ENCODE measurements at places on chromosomes 2 and 18. TPM values are rescaled to one million over a fixed set of nuclear protein-coding genes. Genes with fewer than 3 reads are reported as not detected.

Gene KRTCAP3
- total RNA-seq: 50.1 TPM

Gene KCTD1
- total RNA-seq: 14.0 TPM

DNA sequence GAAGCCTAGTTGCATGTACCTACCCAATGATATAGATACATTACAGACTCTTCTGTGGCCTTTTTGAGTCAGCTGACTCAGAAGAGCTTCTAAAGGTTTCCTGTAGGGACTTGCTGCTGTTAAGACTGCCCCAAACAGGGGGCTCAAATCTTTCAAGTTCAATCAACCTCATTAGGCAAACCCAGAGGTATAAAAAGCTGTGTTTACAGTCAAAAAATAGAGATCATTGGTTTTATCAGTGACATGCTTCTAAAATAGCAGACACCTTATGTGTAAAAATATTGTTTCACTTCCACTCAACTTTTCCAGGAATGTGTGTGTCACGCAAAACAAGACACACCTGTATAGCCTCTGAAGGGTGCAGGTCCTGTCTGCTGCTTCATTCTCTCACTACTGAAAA lies 624.3 kb upstream of the FANCL start:
- no peak for DNase-seq

DNA sequence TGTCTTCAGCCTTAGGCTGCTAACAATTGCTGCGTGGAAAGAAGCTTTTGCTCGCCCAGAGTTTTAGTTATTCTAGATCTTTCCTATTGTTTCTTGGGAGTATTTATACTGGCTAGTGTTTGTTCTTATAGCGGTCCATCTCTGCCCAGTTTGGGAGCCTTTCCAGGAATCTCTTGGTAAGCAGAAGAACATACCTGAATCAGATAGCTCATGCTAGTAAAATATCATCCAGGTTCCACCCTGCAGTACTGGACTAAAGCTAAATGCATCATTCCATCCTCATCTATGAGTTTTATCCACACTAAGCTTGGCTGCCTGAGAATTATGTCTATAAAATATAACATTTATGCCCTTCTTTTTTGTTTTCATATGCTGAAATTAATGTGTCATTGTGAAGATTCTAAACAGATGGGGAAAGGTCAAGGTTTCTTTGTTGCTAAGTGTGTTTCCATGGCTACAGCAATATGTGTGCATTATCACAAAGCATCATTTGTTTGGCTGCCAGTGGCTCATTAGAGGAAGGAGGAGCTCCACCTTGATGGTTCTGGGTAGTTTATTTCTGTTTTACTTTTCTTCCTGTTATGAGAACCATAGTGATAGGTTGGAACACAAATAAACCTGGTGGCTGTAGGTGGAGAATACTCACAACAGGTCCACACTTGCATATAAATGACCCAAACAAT lies 182.8 kb downstream of the PIK3C3 start:
- DNase-seq: no peak

Gene GKN2
- not detected for total RNA-seq

DNA sequence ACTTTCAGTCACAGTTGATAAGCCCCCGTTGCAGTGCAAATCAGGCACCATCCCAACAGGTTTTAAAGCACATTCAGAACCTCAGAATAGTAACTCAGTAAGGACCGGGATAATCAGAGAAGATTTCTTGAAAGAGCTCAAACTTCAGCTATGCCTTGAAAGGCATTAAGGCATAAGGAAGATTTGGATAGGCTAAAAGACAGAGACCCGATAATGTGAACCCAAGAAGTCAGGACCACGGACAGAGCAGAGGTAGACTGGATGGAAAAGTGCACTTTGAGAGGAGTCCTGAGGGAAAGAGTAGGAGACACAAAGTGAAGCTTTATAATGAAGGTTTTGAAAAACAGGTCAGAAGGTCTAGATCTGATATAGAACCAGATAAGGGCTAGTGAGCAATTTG lies 36.9 kb upstream of the KLF7 start:
- DNase-seq: no peak

DNA sequence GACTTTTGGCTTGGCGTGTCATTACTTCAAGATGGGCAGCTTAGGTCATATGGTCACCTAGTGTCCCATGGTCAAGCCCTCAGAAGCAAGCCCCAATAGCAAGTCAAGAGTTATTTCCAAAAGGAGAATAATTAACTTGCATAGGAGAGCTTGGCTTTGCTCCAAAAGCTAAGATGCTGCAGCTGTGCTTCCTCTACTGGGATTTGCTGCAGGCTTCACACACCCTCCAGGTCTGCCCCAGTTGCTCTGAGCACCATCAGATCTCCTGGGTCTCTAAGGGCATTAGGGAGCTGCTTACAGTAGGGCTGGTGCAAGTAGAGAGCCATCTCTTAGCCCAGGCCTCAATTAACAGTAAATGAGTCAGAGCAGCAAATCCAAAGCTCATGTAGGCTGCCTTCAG lies 46.6 kb downstream of the THUMPD2 start:
- DNase-seq: no peak

DNA sequence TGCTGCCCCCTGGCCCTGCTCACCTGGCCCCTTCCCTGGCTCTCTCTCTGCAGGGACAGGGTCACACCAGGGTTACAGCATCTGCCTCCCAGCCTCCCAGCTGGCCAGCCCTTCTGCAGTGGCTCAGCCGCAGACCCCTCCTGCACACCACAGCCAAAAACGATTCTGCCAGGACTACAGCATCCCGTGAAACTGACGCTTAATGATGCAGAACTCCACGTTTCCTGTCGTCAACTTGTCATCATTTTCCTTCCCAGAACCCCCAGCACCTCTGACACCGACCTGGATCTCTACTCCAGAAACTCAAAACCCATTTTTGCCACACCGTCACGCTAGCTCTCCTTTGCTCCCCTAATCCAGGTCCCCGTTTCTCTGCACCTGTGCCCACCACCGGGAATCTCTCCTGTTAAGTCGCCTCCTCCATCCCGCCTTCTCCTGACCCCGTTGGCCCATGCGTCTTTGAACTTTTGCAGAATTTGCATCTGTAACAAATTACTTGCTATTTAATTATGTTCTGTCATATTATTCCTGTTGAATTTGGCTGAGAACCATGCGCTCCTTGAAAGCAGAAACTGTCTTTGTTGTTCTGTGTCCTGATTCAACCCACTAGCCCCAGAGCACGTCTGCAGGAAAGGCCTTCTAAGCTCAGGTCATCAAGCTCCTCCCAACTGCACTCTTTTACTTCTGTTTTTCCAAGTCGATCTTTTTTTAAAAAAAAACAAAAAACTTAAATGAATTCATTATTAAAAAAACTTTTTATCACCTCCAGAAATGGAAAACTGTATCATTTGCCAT lies 173.2 kb upstream of the COPS8 start:
- DNase-seq: no peak

GRCh38 chr2:40324656-40325055 lies 127.2 kb downstream of the SLC8A1 start:
- DNase-seq: no peak

Gene G6PC2
- not detected for total RNA-seq

GRCh38 chr2:233331536-233331935 lies 22.8 kb upstream of the DGKD start:
- no peak for DNase-seq

DNA sequence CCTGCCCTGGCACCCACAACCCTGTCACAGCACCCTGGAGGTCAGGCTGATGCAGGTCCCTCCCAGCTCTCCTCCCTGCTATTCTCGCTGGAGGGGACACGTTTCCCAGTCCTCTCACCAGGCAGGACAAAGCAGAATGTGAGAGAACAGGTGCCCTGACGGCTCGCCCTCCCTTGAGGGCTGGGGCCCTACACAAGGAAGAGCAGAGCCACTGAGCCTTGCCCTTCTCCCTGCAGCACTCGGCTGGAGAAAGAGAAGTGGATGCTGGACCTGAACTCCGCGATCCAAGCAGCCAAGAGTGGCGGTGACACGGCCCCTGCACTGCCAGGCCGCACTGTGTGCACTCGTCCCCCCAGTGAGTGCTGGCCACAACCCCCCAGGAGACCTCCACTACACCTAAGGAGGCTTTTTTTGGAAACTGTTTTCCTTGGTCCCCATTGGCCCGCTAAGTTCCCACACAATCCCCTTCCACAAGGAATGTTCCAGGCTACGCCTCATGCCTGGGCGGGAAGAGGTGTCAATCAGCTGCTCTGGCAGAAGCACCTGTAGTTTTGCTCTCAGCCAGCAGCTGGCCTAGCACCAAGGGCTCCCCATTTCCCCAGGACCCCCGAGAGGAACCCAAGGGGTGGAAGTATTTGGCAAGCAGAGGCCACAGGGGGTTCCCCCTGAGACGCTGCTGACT lies 17.4 kb downstream of the STK25 start:
- DNase-seq: no peak

DNA sequence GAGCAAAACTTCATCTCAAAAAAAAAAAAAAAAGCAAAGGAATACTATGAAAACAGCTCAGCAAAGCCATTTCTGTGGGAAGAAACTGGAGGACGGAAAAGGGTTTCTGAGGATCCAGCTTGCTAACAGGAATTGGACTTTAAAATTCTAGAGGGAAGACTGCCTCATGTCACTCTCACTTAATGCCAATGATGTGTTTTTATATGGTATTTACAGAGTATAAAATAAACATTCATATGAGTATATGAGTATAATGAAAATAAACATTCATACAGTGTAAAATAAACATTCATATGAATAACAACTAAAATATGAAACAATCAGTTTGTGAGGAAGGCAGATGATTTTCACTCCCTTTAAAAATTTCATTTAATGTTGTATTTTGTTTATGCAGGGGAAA lies 43.9 kb downstream of the CHMP3 start:
- DNase-seq: no peak

GRCh38 chr18:58562146-58562998 lies 66.5 kb downstream of the ALPK2 start:
- DNase-seq: no peak

Gene TEX51
- total RNA-seq: not detected

Gene C2orf81
- 3.8 TPM for total RNA-seq

DNA sequence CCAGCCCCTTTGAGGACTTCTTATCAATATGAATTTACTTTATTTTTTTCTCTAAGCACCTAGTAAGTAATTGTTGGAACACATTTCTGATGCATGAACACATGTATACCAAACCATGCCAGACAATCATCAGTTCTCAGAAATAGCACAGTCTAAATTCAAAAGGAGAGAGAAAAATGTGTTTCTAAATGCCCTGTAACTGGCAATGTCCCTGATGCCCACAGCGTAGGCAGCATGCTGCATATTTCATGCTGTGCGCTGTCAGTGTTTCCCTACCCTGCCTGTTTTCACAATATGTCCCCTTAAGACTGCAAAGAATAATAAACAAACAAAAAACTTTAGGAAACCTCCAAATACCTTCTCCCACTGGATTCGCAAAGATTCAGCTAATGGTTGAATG lies 881.0 kb upstream of the CHAC2 start:
- DNase-seq: no peak

Gene SPP2
- not detected for total RNA-seq

Gene SDC1
- total RNA-seq: 45.3 TPM

GRCh38 chr2:33042819-33043218 lies 96.1 kb downstream of the LTBP1 start:
- DNase-seq: no peak

GRCh38 chr2:165601928-165602521 lies 132.5 kb downstream of the CSRNP3 start:
- DNase-seq: no peak

- DNase-seq: no peak
These were observed 6.1 kb downstream of the PPP4R1 start for GRCh38 chr18:9608298-9608697.

Gene CD8B
- 0.35 TPM for total RNA-seq

DNA sequence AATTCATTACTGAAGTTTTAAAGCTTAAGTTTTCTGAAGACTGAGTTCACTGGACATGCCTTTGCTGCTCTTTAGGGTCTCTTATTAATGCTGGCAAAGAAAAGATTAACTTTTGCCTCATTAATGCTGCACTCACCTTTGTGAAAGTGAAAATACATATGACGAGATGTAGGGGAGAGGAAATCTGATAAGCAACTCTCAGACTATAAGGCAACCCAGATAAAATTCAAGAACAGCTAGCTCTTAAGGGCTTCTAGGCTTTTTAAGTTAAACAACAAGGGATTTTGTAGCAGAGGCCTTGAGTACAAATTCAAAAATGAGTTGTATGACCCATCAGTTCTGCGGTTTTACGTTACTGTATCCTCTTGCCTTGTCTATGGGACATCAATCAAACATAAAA lies 143.7 kb downstream of the USP34 start:
- no peak for DNase-seq

DNA sequence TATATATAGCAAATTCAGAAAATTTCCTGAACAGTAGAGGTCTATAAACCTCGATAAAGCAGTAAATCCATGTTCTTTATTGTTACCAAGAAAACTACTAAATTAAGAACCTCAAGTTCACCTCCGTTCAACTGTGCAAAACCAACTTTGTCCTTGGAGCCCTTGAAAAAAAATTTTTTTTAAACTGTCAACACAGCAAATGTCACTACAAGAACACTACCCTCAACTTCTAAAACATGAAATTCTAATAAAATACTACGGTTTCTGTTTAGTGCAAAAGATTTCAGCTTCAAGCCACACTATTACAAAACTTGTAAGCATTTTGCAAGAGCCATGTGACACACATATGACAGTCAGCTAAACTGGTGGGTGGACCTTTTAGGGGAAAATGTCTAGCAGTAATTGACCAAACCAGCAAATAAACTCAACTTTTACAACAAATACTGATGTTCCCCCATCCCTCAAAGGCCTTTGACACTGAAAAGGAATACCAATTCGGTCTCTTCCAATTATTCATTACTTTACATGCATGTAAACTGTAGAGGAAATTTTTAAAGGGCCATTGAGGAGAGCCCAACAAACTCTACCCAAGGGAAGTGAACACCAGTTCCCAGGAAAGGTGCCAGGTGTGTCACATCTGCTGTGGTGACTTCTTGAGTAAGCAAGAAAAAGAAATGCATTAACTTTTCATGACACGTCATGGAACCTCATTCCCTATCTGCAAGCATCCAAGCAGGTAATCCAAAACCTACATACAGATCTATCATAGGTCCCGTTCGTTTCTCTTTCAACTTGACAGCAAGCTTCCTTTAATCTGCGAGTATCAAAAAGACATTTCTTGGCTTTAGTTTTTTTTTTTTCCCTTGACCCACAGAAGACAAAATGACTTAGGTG lies 1.4 kb downstream of the RAB1A start:
- DNase-seq: no peak

DNA sequence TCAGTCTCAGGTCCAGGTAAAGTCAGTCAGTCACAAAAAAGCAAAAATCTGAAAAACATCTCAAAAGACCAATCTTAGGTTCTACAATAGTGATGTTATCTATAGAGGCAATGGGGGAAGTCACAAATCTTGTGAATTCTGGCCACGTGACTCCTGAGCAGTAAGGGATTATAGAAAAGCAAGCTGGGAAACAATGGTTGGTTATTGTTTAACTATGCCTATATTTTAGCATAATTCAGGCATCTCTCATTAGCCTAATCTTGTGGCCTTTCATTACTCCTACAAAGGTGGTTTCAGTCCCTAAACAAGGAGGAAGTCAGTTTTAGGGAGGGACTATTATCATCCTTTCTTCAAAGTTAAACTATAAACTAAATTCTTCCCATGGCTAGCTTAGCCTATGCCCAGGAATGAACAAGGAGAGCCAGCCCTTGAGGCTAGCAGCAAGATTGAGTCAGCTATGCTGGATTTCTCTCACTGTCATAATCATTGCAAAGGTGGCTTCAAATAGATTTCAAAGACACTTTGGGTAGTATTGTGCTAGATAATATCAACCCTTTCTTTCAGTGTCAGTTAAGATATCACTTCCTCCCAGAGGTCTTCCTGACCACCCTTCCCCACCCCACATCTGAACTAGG lies 56.4 kb upstream of the ITGA6 start:
- no peak for DNase-seq

All from H1 (cell line).